ENCODE measurements at places on chromosomes 12 and 14.

DNA sequence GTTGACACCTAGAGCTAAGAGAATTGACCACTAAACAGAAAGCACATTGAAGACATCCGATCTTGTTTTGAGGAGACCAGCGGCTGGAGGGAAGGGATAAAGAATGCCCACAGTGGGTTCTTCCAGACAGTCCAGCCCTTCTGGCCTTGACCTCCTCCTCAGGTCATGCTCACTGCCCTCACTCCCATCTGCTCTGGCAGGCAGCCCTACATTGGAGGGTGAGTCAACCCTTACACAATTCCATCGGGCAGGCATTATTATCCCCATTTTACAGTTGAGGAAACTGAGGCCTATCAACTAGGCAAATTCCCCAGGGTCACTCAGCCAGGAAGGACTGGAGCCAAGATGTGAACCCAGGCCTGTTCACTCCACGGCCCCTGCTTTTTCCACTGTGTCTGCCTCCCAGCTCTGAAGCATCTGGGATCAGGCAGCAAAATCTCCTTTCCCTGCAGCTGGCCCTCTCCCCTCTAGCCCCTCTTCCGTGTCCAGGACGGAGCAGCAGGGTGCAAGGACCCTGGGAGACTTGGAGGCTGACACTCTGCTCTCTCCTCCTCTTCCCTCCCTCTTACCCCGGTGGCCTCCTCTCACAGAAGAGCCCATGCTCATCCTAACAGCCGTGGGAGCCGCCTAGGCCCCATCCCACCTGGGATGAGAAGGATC lies 5.3 kb downstream of the SCNN1A start:
- no peak for DNase-seq

DNA sequence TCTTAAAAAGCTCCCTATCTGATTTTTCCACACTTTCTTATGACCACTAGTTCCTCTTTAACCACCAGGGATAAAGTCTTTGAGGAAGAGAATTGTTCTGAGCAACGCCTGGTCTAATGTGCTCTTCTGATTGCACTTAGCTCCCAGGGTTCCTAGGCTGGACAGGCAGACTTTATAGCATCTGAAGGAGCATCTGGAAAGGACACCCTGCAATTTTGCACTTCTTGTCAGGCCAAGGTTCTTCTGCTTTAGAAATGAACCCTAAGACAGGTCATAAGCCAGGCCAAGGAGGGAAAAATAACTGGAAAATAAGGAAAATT lies 126.3 kb downstream of the KTN1 start:
- no peak for DNase-seq

DNA sequence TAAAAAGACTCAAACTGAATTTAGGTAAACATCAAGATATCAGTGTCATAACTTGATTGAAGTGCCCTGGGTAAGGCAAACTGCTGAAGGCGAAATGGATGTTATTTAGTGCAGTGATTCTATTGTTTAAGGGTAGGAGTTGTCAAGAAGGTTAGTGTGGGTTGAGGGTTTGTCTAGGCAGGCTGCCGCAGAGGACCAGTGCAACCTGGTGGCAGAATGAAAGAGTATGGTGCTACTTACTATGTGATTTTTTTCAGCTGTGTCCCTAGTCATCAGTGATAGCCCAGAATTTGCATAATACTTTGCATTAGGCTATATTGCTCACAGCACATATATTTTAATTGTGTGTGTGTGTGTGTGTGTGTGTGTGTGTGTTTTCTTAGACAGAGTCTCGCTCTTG lies 1127.0 kb downstream of the GALC start:
- no peak for DNase-seq

DNA sequence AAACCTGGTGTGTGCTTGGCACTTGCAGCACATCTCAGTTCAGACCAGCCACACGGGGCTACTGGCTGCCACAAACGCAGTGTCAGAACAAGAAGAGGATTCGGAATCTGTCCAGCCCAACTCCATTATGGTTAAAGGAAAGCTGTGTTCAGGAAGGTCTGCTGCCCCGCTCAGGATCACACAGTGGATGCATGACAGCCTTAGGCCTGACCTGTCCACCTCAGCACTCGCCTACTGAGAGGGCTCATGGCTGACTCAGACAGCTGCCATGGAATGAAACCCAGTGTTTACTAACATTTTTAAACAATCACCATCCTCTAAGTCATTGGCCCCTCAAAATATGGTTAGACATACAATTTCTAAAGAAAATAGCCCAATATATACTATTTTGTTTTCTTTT lies 5.6 kb upstream of the NIN start:
- DNase-seq, result no peak

DNA sequence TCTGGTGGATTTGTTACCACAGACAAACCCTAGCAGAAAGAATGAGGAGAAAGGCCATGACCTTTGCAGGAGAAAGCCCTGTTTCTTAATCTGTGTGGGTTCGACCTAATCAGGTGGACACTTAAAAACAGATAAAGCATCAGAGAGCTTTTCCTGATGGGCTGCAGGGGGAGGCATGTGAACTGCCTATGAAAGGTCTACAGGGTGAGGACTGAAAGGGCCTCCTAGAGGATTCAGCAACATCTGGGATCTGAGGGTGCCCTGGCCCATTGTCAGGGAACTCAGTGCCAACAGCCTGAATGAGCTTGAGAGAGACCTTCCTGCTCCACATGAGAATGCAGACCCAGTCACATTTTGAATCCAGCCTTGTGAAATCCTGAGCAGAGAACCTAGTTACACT lies 178.8 kb upstream of the DDHD1 start:
- DNase-seq, result no peak

DNA sequence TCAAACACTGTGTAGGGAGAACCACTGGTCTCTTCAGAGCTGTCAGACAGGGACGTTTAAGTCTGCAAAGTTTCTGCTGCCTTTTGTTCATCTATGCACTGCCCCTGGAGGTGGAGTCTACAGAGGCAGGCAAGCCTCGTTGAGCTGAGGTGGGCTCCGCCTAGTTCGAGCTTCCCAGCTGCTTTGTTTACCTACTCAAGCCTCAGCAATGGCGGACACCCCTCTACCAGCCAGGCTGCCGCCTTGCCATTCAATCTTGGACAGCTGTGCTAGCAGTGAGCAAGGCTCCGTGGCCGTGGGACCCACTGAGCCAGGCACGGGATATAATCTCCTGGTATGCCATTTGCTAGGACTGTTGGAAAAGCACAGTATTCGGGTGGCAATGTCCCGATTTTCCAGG lies 24.6 kb upstream of the YBX3 start:
- DNase-seq, result no peak

Measured in thymus (tissue), 14 donors.